GM12864 (cell line): ENCODE measurements at places on chromosomes 11 and 22.

GRCh38 chr11:116202922-116203321 is 569.9 kb downstream of the BUD13 start:
- no peak for DNase-seq

DNA sequence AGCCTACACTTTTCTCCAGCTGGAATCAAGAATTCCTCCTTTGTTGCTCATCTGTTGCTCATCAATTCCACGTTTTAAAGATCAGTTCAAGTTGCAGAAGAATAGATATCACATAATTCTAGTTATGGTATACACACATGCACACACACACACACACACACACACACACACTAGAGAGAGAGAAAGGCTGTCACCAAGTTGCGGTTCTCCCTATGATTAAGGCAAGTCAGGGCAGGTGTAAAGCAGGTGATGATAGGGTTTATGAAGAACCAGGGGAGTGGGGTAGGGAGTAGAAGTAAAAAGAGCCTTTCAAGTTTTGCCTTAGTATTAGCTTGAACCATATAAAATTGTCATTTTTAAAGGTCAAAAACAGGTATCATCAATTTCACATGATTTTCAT is 31.7 kb upstream of the TMPRSS4 start:
- DNase-seq: no peak

DNA sequence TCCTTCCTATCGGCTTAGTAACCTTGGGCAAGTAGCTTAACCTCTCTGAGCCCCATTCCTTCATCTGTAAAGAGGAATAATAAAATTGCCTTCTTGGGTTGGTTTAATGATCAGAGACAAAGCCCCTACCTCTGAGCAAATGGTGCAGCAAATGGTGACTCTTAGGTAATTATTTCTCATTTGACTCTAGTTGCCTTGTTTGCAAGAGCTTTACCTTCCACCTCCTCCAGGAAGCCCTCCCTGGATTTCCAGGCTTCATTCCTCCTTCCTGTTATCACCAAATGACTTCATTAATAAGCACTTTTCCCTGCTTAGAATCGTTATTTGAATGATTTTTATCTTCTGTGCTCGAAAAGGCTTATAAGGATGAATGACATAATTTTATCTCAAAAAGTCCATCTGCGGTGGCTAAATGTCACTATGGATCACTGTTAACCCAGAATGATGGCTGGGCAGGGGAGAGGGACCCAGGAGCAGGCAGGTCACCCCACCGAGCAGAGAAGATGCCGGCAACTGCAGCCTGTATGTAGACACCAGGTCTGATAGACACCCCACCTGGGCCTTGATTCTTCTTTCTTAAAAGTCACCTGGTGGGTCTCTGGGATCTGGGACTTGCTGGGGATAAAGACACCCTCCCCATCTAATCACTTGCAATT is 106.6 kb downstream of the TSPAN18 start:
- DNase-seq: no peak

- no peak for DNase-seq
Observed at GRCh38 chr11:15334766-15335165, 220.0 kb downstream of the INSC start.

DNA sequence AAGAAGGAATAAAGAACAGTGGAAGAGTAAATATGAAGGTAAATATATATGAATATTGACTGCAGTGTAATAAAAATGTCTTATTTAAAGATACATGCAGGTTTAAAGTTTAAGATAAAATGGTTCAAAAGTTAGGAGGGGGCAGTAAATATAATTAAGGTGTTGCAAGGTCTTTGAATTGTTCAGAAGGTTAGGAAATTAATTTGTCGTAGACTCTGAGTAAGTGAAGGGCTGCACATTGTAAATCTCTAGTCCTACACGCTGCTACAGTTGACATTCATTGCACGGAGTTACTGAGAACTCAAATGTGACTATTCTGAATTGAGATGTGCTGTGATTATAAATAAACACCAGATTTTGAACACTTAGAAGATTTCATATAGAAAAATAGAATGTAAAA is 69.8 kb upstream of the PRODH start:
- DNase-seq: no peak

DNA sequence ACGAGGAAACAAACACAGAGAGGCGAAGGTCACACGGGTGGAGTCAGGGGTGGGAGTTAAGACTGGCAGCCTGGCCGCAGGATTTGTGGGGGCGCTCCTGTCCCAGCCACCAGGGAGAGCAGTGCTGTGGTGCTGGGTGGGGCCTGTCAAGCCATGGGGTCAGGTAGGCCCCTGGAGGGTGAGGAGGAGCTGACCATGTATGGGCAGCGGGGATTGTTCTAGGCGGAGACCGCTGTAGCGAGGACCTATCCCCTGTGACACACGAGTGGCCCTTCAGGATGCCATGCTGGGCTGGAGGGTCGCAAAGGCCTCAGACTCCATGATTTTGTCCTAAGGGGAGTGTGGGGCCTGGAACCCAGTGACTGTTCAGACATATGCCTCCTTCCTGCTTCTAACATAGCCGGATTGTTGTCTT is 1.6 kb upstream of the RPS19BP1 start:
- no peak for DNase-seq

DNA sequence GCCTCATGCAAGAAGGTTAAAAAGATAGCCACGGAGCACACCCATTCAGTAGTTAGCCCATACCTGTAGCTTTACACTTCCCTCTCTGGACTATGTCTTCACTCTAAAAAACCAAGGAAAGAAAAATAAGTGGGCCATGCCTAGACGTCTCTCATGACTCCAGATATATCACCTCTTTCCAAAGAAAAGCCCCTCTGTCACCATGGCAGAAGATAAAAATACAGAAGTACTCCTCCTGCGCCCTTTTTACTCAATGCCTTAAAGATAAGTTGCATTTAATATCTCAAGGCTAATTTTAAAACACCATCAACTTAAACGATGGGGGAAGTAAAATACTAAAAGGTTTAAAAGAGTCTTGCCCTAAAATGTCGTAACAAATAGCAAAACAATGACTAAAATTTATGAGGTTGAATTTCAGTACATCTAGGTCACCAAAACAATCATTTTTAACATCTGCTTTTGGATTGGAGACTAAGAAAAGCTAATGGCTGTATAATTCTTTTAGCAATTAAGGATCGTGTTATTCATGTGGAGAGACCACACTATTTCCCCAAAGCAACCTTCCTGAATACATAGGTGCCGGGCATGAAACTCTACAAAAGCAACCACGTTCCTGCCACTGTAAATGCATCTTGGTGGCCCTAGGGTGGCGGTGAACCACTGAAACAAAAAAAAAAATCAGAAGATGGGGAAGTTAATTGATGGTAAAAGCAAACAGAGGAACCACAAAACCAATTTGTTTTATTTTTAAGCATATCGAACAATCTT is 46.0 kb downstream of the CELF1 start:
- DNase-seq: no peak

GRCh38 chr11:60710482-60710881 is 11.1 kb downstream of the MS4A8 start:
- no peak for DNase-seq

DNA sequence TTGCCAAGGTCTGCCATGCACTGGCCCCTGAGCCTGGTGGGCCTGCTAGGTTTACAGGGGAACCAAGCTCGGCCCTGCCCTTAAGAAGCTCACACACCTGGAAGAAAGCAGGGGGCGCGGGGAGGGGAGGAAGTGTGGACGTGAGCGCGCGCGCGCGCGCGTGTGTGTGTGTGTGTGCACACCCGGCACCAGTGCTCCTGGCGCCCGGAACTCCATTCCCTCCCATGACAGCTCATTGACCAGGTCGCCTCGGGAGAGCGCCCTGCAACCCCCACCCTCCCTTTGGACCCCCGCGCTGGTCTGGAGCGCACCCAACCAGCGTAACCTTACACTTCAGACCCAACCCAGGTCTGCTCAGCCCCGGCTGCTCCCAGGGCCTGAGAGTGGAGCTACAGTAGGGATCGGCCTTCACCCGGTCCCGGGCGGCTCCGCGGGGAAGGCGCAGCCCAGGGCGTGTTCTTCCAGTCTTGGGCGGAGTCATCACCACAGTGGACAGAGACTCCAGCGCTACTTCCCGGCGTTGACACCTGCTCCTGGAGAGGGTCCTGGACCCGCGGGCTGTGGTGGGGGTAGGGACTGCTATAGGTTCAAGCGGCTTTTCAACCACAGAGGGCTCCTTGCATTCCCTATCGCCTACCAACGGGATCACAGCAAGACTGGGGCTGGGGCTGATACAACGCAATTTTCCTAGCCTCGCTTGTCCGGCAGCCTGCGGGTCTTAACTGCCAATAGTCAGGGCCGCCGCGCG is 1.5 kb downstream of the GALNT18 start:
- DNase-seq: no peak

DNA sequence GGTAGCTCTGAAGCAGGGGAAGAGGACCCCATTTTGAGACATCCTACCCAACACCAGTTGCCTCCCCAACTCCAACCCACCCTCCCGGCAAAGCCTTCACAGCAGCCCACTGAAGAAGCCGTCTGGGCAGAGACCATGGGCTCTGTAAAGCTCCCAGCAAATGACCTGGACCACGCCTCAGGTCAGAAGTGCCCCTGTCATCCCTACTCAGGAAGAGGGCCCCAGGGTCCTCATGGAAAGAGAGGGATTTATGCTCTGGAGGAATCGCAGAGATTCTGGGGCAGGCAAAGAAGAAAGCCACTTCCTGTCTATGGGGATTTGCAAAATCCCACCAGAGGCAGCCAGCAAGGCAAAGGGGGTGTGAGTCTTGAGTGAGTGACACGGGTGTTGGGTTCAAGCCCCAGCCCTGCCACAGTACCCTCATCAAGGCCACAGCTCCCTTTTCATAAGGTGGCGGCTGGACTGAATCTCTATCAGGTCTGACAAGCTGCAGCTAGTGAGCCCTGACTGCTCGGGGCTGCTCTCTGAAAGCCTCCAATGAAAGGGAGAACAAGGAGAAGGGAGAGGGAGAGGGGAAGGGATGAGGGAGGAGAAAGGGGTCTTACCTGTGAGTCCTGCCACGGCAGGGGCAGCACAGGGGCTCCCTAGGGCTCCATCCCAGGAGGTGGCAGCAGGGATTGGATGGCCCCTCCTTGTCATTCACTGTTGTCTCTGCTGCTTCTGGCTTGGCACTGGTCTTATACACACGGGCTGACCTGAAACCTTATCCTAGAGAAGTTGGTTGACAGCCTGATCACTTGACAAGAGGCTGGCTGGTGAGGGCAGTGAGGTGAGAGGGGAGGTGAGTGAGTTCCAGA is at the start of gene UCP3:
UCP3 (minus strand) TSS at position 713 of the 857 bp plus-strand sequence. CDS start 2,043 bp downstream, outside the sequence.
- no peak for DNase-seq

DNA sequence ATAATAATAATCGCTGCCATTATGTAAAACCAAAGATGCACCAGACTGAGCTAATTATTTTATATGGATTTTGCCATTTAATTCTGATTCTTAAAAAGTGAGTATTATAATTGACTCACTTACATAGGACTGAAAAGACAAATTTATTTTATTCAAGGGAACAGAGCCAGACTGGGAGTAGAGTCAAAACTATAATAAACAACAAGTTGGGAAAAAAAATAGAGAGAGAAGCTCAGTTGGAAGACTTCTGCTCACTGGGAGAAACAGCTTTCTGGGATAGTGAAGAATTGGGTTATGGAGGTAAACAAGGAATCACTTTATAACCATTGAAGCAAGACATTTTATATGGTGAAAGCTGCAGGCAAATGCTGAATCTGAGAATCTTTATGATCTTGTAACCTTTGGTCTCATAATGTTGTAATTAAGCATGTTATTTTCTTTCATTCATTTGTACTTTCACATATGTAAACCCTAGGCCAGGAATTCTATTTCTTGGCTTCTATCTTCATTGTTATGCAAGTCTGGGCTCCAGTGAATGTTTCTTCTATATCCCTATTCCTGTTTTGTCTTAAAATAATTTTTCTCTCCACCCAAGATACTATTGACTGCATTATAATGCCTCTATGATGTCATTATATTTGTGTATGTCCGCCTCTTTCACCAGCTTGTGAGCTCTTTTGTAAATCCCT is 725.3 kb upstream of the CCDC179 start:
- DNase-seq: no peak

- no peak for DNase-seq
Observed at GRCh38 chr11:120239713-120240640, at the start of gene POU2F3. Gene POU2F3 (plus strand): TSS chr11:120240140. CDS start chr11:120240344, 204 bp downstream.

GRCh38 chr11:111635706-111636045 is 33.4 kb downstream of the SIK2 start:
- DNase-seq: no peak

DNA sequence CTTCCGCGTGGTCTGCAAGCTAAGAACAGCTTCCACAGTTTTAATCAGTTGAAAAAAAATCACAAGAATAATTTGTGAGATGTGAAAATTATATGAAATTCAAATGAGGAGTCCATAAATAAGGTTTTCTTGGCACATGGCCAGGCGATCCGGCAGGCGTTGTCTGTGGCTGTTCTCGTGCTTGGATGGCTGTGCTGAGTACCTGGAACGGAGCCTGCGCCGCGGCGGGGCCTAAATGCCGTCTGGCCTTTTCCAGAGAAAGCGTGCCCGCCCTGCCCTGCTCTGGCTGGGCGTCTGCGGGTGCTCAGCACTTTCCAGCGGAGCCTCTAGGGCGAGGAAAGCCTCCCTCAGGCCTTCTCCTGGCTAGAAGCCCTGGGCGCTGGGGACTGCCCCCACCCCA is 41.8 kb downstream of the OSBPL5 start:
- no peak for DNase-seq

DNA sequence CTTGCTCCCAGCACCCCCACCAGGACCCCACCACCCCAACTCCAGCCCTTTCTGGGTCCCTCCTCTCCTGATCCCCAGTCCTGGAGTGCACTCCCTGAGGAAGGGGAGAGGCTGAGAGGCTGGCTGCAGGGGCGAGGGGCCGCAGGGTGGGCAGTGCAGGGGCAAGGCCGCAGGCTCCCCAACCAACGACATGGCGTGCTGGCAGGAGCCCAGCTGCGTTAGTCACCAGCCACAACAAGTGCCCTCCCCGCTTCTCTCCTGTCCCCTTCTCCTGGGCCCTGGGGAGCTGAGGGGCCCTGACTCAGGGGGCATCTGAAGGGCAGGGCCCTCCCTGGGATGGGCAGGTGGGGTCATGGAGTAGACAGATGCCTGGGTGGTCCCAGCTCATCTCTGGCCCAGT is 2.3 kb downstream of the CABP7 start:
- DNase-seq: no peak

DNA sequence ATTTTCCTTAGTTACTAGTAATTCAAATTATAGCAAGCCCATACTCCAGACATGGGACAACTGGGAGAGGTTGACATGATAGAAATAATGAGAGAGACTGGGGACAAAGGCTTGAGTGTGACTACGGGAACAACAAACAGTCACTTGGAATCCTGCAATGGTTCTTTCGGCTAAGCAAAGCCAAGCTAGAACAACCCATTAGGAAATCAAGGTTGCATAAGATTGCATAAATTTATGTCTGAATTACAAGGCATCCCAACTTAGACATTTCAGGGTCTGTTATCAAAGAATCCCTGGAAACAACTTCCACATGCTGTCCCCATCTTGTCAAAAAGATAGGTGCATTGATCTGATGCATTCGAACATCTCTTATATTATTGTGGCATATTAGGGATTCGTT is 10.2 kb upstream of the NRGN start:
- DNase-seq: no peak

- no peak for DNase-seq
Observed at GRCh38 chr11:113773092-113773415, 438 bp downstream of the ZW10 start.
